Smooth muscle cell of bladder (primary cell): ENCODE measurements at places on chromosomes 2 and 18. TPM values are rescaled to one million over a fixed set of nuclear protein-coding genes. Genes with fewer than 3 reads are reported as not detected.

Gene G6PC2
- total RNA-seq: not detected in 2 replicates

Gene LRRFIP1
- 41.7 and 49.8 TPM in 2 replicates for total RNA-seq

Gene PID1
- total RNA-seq: 28.3 and 36.1 TPM in 2 replicates

Gene LYPD1
- 2.4 and 3.9 TPM in 2 replicates for total RNA-seq

Gene OLA1
- 88.9 and 95.9 TPM in 2 replicates for total RNA-seq

Gene PDIA6
- 485 and 629 TPM in 2 replicates for total RNA-seq

Gene SERPINB4
- 0.14 and 0.46 TPM in 2 replicates for total RNA-seq

Gene DOK6
- total RNA-seq: 7.3 and 12.3 TPM in 2 replicates

Gene DSG1
- total RNA-seq: not detected in 2 replicates

Gene CYBRD1
- total RNA-seq: 195 and 340 TPM in 2 replicates

Gene LIMS1
- 42.1 and 51.6 TPM in 2 replicates for total RNA-seq

Gene SCYGR4
- 0.09 TPM in 1 of 2 replicates, not detected in the other for total RNA-seq
